ENCODE measurements at places on chromosomes 4 and X. TPM values are rescaled to one million over a fixed set of nuclear protein-coding genes. Genes with fewer than 3 reads are reported as not detected.

DNA sequence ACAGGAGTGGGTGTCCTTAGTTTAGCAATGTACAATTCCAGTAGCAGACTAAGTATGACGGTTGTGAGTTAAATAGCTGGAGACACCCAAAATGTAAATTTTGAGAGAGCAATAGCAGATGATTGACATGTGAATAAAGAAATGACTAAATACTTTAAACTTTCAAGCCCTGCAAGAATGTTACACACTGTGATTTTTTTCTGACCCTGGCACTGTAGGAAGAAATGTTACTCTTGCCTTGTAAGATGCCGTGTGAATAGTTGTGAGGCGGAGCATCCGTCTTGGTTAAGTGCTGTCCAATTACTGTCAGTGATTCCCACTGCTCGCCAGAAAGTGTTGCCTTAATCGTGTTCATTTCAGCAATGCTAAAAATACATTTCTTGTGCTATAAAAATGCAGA lies 1248.1 kb downstream of the RAPGEF2 start:
- no peak for DNase-seq

GRCh38 chrX:16278927-16279326 lies 111.6 kb downstream of the MAGEB17 start:
- DNase-seq, result no peak

DNA sequence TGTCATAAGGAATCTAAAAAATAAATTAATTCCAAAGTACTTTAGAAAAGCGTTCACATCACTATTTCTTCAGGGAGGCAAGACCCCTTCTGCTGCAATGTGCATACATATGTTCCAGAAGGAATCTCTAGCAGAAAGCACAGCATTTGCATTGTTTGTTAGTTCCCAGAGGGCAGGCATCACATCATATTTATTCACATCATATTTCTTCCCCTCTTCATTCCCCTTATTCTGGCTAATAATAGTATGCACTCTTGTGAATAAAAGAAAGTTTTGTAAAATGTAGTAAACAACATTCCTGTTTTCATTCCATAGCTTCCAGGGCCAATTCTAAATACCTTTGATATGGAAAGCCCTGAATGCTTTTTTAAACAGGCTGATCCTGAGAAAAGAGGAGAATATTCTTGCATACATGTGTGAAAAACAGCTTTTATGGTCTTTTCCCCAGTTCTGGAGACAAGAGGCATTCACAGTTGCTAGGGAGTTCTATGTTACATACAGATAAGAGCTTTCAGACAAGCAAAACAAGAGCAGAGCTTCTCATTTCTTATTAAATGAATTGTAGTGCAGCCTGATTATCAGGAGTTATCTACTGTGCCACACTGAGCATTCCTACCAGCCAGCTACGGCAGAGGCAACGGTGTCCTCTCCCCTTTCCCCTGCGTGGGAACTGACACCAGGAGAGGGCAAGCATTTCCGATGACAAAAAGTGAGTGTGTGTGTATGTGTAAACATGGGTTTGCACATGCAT lies 15.2 kb downstream of the GATB start:
- DNase-seq, result no peak

GRCh38 chrX:24055043-24055356 lies 244 bp downstream of the EIF2S3 start:
- no peak for DNase-seq

DNA sequence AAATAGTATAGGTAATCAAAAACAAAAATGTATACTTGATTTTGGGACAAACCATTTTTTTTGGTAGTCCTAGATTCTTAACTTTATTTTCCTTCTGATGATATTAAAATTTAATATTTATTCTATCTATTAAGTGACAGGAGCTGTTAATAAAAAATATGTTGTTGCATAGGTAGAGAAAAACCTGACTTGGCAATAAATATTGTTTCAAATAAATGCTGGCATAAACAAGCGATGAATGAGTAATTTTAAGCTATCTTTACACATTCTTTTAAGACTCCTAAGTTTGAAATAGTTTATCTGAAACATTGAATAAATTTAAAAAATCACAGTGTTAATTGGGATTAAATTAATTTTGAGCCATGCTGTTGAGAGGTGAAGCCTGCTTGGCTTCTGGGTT lies 114.6 kb downstream of the GC start:
- no peak for DNase-seq

DNA sequence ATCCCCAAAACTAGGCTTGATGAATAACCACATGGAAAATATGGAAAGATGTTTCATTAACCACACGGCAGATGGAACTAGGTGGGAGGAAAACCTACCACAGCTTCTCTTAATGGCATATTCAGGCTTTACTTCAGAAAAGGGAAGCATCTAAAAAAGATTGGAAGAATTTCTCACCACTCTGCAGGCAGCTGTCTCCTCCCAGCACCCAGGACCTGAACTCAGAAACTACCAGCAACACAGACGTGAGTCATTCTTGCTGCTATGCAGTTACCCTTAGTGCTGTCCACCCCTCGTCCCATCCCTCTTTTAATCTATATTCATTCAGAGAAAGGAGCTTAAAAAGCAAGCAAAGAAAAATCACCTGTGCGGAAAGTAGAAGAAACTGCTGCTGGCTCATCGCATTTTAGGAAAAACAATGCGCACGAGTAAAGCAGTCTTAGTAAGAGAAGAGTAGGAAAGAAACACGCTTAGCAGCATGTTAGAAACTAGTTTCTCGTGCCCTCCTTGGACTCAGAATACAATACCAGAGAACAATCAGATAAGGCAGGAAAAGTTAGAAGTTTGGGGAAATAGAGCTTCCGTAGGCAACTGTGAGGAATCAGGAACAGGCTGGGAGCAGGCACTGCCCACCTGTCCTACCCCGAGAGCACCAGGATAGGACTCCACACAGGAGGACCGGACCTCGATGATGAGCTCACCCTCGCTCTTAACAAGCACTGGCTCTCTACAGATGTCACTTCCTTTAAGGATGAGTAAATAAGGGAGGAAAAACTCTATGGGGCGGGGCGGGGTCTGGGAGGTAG lies 48.1 kb upstream of the ENPP6 start:
- DNase-seq, result peak; percentile 44

GRCh38 chr4:164931551-164932324 lies 45.7 kb downstream of the TRIM61 start:
- no peak for DNase-seq

The SERPINA7 gene
- not detected for total RNA-seq

The RHOXF2B gene
- total RNA-seq, result not detected

The CT45A3 gene
- total RNA-seq, result not detected

The F11 gene
- not detected for total RNA-seq

The PLXNB3 gene
- total RNA-seq, result 8.7 TPM

Data from osteocyte (in vitro differentiated cells).